ENCODE measurements at places on chromosomes 5 and 9.

DNA sequence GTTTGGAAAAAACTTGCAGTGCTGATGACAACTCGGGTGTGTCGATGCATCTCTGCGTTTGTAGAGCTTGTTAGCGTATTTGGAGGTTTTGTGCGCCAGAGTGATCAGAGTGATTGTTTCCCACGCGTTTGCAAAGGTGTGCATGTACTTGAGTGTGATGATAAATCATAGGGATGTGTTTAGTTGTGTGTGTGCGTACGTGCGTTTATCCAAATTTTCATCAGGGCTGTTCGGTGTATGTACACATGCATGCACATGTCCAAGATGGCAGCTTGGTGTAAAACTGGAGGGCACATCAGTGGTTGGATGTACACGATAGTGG lies 248 bp upstream of the C1QTNF2 start:
- DNase-seq = no peak

DNA sequence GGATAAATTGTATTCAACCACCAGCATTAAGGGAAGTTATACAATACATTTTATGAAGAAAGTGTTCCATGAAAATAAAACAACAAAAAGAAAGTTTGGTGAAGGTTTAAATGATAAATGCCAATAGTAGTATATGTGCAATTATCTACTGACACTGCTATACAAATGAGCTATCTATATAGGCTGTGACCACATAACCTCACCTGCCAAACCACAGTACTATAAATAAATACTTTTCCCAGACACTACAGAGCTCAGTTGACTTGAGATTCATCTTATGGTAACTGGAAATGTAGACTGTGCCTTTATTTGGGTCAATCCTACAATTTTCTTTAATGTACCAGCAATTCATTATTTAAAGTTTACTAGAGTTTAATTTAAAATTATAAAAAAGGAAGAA lies 81.0 kb upstream of the CCDC152 start:
- DNase-seq = no peak

DNA sequence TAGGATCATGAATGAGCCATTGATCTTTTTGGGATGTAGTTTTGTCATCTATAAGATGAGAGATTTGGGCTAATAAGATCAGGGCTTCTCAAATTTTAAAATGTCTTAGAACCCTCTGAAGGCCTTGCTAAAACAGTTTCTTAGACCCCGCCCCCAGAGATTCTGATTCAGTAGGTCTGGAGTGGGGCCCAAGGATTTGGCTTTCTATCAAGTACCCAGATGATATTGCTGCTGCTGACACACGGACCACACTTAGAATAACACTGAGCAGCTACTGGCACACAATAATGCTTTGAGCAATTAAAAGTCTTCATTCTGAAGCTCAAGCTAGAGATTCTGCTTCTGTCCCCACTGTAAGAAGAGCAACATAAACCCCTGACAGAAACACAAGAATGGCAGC lies 216.7 kb downstream of the SMARCA2 start:
- DNase-seq = no peak

DNA sequence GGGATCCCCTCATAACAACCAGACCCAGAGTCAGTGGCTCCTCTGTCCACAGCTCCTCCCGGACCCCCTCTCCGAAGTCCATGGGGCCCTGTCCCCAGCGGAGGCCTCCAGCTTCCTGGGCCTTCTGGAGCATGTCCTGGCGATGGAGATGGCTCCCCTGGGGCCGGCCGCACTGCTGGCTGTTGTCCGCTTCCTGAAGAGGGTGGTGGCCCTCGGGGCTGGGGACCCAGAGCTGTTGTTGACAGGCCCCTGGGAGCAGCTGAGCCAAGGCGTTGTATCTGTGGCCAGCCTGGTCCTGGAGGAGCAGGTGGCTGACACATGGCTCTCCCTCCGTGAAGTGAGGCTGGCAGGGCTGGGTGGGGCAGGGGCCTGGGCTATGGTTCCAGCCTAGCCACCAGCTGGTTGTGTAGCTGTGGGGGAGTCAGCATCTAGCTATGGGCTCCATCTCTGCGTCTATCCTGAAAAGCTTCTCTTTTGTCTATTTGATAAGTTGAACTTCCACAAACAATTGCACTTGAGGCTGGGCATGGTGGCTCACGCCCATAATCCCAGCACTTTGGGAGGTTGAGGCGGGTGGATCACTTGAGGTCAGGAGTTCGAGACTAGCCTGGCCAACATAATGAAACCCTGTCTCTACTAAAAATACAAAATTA lies 4.7 kb downstream of the ADGRD2 start:
- DNase-seq = no peak

GRCh38 chr5:78985116-78985724 lies at the start of gene ARSB:
TSS of gene ARSB (minus strand) at chr5:78985310. CDS start at chr5:78985248, 62 bp downstream.
- peak; percentile 28 for DNase-seq

DNA sequence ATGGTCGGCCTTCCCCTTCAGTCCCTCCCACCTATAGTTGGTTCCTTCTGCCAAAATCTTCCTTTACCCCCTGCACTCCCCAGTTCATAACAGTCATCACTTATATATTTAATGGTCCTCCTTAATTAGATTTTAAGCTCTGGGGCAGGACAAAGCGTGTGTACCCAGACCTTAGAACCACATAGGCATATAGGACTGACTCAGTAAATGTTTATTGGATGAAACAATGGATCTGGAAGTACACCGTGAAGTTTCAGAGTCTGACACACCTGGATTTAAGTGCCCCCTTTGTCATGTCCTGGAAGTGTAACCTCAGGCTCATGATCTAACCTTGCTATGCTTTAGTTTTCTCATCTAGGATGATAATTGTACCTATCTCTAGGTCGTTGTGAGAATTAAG lies 32.0 kb downstream of the STARD4 start:
- no peak for DNase-seq

DNA sequence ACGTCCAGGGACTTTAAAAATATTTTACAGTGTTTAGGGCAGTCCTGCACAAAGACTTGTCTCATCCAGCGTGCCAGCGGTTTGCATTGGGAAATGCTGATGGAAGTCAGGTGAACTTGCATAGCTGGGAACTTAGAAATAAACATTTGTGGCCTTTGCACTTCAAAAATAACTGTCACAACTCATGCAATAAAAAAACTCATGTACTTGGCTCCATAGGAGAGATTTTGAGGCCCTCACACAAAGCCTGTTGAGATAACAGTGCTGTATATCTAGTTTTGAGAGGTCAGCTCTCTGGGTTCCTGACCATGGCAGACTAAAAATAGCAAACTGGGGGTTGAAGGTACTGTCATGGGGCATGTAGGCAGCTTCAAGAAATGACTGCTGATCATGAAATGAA lies 5.5 kb downstream of the COMMD10 start:
- DNase-seq = no peak

- DNase-seq = no peak
Measured at GRCh38 chr5:130874861-130875417, 290.1 kb downstream of the HINT1 start.

DNA sequence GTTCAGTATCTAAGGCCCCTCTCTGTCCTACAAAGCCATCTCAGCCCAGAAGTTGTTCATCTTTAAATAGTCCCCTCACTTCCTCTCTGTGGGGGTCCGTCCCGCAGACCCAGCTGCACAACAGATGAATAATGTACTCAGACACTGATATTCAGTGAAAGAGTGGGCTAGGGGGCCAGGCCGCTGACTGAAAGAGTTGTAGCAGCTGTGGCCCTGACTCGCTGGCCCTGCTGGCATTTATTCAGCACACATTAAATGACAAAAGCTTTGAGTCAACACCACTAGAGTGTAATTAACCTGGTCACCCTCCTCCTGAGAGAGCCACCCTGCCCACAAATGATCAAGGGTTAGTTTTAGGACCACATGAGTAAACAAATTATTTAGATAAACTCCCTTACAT lies 76.3 kb downstream of the MED10 start:
- DNase-seq = no peak

GRCh38 chr9:20848490-20848889 lies 164.4 kb downstream of the FOCAD start:
- no peak for DNase-seq

DNA sequence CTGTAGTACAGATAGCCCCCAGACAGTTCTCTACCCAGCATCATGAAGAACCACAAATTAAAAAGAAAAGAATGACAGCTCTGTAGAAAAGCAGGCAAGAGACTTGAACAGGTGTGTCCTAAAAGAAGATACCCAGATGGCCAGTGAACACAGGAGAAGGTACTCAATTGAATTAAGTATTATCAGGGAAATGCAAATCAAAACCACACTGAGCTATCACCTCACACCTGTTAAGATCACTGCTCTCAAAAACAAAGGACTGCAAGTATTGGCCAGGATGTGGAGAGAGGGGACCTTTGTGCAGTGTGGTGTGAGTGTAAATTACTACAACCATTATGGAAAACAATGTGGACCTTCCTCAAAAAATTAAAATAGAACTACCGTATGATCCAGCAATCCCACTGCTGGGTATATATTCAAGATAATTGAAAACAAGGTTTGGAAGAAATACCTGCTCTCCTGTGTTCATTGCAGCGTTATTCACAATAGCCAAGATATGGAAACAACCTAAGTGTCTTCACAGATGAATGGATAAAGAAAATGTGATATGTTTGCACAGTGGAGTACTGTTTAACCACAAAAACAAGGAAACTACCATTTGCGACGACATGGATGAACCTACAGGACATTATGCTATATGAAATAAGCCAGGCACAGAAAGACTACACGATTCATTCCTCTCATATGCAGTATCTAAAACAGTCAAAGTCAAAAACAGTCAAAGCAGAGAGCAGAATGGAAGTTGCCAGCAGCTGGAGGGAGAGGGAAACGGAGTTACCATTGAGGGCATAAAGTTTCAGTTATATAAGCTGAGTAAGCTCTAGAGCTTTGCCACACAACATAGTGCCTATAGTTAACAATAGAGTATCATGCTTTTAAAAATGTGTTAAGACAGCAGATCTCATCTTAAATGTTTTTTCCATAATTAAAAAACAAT lies 102.6 kb downstream of the WNK2 start:
- no peak for DNase-seq

GRCh38 chr9:115946530-115946929 lies 207.1 kb upstream of the PAPPA start:
- no peak for DNase-seq

- DNase-seq = no peak
Measured at GRCh38 chr9:96523374-96523773, 73.4 kb downstream of the HABP4 start.

DNA sequence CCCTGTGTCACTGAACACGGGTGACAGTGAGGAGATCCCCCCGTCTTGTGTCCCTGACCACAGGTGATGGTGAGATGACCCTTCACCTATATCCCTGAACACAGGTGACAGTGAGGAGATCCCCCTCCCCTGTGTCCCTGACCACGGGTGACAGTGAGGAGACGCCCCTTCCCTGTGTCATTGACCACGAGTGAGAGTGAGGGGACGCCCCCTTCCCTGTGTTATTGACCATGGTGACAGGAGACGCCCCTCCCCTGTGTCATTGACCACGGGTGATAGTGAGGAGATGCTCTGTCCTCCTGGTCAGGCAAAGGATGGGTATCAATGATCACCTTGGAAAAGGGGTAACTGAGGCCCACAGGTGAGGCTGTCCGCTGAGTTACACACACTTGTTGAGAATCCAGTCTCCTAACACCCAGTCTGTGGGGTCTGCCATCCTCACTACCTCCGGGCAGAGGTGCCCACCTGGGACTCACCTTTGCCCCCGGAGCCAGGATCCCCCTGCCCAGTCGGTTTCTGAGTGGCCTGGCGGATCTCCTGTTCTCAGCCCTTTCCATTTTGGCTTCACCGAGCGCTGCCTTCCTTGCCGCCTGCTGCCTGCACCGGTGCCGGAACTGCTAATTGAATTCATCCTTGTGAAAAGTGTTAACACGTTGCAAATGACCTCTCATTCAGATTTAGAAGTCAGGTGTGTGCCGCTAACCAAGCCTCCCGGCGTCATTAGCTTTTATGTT lies 68.2 kb upstream of the BARHL1 start:
- DNase-seq = no peak

GRCh38 chr5:124745928-124746915 lies at the start of gene ZNF608:
TSS of gene ZNF608 (minus strand) at chr5:124746639. CDS start at chr5:124744989, 1,650 bp downstream.
- DNase-seq = no peak

DNA sequence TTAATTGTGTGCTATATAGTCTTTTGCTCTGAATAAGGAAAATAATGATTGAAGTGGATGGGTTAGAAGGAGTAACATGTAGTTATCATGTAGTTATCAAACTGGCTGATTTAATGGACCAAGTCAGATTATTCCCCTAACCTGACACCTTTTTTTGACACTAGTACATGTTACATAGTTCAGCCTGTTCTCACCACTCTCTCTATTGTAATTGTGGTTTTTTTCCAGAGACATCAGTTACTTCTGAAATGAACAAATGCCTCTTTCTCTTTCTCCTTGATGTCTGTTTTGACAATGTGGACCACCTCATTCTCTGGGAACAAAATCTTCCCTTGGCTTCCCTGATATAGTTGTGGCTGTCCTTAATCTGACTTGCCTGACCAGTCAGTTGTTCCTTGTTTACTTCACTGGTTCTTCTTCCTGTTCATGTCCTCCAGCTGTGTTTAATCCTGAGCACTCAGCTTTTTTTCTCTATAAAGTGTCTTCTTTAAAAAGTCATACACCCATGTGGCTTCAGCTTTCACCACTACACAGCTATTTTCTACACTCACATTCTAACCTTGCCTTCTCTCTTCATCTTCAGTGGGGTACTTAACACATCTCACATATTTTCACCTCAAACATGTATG lies 243.4 kb downstream of the ARRDC3 start:
- DNase-seq = no peak

DNA sequence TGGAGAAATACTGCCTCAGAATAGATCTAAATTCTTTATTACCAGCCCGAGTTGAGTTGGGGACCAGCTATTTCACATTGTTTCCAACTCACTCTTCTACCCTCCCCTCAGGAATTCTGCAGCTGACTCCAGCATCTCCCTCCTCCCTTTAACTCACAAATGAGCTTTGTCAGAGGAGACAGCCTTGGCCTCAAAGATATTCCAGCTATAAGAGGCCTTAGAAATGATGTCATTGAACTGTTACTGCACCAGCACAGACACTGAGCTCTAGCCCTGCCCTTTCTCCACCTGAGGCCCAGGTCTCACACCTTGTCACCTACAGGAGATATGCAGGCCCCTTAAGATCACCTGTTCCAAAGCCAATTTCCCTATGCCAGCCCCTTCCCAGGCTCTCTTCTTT lies 78.4 kb upstream of the ATP10B start:
- DNase-seq = no peak

GRCh38 chr5:5638211-5638610 lies 215.7 kb downstream of the ICE1 start:
- DNase-seq = no peak

GRCh38 chr5:34928267-34928666 lies 1.1 kb upstream of the DNAJC21 start:
- no peak for DNase-seq

GRCh38 chr5:149452007-149452664 lies 73.0 kb upstream of the IL17B start:
- no peak for DNase-seq

- no peak for DNase-seq
Measured at GRCh38 chr5:149407323-149408251, 28.5 kb upstream of the IL17B start.

DNA sequence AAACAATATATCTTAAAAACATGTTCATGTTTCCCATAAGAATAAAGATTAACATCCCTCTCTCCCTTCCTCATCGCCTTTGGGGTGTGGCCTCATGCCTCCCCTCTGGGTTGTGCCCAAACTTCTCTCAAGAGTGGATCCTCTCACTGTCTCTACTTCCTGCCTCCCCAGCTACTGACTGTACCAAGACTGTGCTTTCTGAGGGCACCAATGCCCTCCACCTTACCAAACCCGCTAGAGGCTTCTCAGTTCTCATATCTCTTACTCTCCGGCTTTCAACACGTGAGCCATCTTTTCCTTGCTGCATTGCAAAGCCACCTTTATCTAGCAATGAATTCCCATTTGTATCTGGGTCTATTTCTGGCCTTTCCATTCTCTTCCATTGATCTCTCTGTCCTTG lies 34.4 kb upstream of the KCNIP1 start:
- no peak for DNase-seq

GRCh38 chr5:28516722-28517121 lies 1478.3 kb upstream of the CDH9 start:
- DNase-seq = no peak
